Fibroblast of villous mesenchyme (primary cell): ENCODE measurements at places on chromosomes 4 and X.
A peak's percentile ranks its signal among the peaks of the same experiment; 100 is the strongest.

GRCh38 chrX:55488593-55489313 lies 895 bp downstream of the USP51 start:
- DNase-seq: peak; percentile 39

- peak; percentile 42 for DNase-seq
Measured at GRCh38 chrX:144297221-144297620, 413.4 kb downstream of the UBE2NL start.

DNA sequence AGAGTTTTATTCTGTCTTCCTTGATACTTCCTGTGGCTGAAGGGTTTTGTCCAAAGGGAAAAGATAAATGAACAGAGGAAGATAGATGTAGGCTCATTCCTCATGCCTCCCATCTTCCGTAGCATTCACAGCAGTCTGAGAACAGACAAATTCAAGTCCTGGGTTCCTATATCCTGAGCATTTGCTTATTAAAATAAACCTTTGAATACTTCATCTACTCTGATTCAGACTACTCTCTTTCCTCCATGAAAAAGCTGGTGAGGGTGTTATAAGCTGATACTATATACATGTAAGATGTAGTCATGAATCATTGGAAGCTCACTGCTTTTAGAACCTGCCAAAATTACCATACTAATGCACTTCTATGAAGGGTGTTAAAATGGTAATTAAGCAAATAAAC lies 61.2 kb downstream of the GAB1 start:
- no peak for DNase-seq

- DNase-seq: no peak
Measured at GRCh38 chr4:710116-710515, 4.5 kb downstream of the PCGF3 start.

DNA sequence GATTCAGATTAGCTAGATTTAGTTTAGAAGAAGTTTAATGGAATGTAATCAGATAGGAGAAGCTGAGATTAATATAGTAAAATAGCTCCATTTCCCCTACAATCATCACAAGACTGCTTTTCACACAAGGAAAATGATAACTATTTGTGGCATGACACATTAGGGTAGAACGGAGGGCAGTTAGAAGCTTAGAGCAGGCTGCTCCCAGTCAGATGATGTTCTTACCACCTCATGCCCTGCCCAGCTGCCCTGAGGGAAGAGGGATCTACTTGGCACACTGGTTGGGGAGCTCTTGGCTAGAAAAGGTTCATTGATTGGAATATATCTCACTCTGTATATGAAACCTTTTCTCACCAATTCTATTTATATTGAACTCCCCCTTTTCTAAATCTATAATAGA lies 180.7 kb upstream of the IL15 start:
- DNase-seq: no peak

DNA sequence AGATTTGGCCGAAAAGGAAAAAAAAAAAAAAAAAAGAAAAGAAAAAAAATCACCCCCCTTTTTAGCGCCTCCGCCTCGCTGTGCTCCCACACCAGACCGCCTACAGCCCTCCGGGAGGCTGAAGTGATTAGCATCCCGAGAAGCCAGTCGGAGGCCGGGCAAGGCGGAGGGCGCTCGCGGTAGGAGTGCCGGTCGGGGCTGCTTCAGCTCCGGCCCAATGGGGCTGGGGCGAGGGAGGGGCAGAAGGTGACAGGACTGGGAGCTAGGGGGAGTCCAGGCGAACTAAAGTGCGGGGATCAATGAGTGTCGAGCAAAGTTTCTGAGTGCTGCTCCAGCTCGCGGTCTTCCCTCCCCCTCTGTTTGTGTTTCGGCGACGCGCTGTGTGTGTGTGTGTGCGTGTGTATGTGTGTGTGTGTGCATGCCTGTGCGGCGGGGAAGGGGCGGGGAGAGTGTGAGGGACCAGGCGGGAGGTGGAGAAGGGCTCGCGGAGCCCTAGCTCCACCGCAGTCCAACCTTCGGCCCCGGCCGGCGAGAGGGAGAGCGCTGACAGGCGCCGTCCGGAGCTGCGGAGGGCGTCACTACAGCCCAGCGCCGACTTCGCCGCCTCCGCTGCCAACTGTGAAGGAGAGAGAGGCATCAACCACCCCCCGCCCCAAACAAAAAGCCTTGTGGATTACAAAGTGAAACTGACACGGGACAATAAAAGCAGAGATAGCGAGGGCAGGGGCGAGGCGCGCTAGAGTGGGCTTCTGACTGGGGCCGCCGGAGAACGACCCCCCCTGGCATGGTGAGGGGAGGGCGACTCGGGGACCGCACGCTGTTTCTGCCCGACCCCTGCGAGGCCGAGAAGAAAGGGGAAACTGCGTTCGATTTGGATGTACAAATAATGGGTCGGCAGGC lies at the start of gene FAT4:
FAT4 (plus strand) TSS at position 280 of the 900 bp plus-strand sequence. CDS start 1,457 bp downstream, outside the sequence.
- DNase-seq: peak; percentile 98

GRCh38 chr4:6257247-6258025 lies 12.2 kb upstream of the WFS1 start:
- DNase-seq: no peak

GRCh38 chr4:85571008-85571407 lies 96.1 kb downstream of the ARHGAP24 start:
- no peak for DNase-seq

GRCh38 chr4:113773756-113774155 lies 12.2 kb upstream of the CAMK2D start:
- no peak for DNase-seq

DNA sequence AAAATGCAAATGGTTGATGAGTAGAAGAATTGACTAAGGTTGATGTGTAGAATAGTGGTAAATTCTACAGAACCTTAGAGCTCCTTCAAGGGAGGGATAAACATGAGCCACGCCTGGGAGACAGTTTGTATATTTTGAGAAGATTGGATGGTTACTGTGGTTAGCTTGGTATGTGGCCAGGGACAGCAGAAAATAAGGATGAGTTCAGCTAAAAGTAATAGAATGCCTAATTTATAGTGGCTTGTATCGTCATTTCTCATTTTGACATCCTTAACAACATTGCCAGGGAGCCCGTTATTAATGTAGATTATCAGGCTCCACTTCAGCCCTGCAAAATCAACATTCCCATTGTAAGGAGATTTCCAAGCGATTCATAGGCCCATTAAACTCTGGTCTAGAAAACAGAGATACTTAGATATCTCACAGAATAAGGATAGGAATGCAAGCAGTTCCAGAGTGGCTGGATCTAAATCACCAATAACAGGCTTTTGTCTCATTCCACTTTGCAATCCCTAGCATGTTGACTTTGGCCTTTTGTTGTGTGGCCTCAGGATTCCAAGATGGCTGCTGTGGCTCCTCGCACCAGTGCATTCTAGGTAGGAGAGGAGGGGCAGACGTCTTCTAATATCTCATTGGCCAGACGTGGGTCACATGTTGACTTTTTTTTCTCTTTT lies 6.4 kb upstream of the PTTG2 start:
- peak; percentile 74 for DNase-seq

DNA sequence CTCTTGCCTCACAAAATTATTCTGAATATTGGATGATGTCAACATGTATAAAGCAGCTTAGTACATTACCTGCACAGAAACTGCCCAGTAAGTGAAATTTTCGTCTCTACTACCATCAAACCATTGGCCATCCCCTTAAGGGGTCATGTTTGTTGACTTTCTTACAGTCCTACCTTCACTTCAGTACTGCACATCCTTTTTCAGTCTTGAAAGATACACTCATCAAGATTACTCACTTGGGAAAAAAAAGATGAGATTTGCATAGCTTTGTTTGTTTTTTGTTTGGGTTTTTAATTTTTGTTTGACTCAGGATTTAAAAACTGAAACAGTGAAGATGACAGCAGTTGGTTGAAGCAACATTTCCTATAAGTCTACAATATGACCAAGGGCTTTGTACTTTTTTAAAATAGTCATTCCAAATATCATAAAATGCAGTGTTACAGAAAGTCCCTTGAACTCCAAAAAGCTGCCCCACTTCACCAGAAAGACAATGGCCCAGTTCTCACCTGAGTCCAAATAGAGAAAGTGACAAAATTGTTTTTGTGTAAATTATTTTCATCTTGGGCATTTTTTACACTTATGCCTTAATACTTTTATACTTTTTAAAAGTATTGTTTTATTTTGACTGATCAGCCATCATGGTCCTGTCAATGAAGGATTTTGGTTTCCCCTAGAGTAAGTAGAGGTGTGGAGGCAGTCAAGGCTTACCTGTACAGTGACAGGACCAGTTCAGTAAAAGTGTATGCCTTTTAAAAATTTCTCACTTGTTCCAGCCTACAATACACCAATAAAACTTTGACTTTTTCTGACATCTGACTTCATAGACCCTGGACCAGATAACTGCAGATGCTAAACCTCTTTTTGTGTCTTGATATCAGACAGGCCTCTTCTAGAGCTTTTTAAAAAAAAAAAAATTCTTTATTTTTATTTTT lies 59.7 kb upstream of the EDA2R start:
- DNase-seq: no peak

DNA sequence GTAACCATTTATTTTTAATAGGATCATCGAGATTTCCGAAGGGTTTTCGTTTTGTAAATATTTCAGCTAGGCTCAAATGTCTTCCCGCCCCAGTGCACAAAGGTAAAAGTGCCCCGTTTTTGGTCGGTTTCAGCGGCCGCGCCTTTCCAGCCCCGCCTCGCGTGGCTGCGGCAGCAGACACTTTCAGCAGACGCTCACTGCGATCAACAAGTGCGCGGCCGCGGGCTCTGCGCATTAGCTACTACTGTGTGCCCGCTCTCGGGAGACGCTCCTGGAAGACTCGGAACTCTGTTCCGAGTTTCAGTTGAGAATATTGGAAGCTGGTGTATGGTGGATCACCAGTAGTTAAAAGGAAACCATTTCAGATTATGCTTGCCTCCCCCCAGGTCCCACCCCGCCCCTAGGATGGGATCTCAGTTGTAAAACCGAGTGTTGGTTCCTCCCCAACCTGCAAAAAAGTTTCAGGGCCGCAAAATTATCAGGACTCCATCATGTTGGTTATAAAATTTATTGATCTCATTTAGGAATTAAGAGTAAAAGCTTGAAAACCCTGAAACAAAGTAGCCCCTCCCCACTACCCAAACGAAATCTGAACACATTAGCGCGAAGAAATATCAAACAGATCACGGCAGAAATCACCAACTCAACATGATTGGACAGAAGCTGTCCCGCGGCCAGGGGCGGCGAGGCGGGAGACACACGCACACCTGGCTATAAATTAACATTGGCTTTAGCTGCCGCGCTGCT lies 2.2 kb downstream of the SOX3 start:
- no peak for DNase-seq

DNA sequence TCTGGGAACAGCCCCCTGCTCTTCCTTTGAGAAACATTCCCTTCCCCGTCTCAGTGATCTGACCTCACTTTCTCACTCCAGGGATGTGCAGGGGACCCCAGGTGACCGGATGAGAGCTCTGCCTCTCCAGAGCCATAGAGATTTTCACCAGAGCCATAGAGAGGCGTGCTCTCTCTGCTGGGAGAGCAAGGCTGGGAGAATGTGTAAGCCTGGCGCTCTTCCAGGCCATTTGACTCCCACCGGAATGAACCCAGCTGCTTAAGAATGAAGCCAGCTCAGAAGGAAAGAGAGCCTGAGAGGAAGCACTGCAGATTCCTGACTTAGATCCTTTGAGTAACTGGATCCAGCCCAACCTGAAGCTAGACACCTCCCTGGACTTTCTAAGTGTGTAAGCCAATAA lies 106.4 kb downstream of the DHX15 start:
- peak; percentile 47 for DNase-seq

DNA sequence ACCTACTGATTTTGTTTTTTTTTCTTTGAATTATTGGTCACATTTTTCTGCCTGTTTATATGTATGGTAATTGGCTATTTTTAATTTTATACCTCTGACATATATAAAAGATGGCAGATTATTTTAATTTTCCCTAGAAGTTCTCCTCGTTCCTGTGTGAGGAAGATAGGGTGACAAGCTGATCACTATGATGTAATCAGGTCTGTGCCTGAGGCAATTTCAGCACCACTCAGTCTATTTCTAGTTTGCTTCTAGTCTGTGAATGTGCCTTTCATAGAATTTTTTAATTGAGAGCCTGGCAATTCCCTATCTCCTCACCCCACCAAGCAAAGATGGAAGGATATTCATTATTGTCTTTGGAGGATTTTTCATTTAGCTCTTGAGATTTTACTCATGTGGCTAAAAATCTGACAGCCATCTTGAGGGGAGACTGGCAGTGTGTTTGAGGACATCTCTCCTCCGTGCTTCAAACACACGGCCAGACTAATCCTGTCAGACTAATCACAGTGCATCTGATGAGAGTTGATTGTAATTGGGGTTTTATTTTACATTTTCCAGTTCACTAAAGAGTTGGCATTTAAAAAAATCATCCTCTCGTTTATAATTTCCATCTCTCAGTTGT lies 500.3 kb downstream of the TRIML1 start:
- DNase-seq: no peak

- DNase-seq: no peak
Measured at GRCh38 chrX:129230850-129231512, 292.3 kb downstream of the SMARCA1 start.

GRCh38 chrX:80022363-80023031 lies 7.9 kb downstream of the TBX22 start:
- DNase-seq: no peak

DNA sequence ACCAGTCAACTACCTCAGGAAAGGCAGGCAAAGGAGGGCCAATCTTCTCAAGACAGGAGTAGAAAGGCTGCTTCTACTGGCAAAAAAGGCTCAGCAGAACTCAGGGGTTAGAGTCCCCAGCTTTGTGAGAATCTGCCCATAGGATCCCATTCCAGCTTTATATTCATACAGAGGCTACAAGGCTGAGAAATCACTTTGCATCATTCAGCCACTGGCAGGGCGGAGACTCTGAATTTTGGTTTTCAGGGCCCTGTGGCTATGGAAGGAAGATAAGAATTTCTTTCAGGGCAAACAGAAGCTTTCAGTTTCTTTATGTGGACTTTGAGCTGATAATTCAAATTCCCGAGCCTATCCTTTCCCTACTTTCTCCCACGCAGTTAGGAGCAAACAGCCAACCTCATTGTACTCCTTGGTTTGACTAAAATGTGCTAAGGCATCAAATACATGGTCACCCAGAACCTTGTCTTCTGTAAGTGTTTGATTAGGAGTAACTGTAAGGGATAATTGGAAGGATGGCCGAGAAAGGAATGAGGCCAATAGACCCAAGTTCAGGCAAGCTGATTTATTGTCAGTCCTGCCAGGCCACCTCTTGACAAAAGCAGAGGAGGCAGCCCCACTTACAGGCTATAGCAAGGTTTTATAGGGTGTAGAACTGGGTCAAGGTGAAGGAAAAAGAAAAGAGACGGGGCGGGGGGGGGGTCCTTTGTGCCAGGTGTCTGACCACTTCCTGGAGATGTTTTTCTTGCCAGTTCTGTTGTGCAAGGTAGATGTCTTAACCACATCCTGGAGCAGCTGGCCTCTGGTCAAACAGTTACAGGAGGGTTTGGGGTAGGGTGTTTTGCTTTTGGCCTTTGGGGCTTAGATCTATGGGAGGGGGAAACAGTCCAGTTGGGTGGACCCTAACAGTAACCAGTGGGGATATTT lies 165.3 kb upstream of the PPP1R2C start:
- no peak for DNase-seq

- no peak for DNase-seq
Measured at GRCh38 chr4:158786955-158787354, 18.1 kb downstream of the FNIP2 start.

DNA sequence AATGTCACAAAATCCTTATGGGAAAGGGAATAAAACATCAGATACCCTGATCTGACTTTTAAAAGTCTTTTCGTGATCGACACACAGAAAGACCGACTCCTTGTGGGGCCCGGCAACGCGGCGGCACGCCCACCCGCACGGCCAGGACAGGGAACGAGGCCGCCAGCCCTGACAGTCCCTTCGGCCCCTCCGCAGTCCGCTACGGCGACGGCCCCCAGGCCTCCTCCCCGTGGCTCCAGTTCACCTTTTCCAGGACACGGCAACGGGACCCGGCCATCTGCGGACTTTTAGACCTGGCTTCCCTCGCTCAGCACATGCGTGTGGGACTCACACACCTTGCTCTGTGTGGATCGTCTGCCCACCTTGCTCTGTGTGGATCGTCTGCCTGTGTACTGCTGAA lies 33.6 kb upstream of the GTPBP6 start:
- no peak for DNase-seq
